ENCODE measurements at places on chromosomes 7 and 10. TPM values are rescaled to one million over a fixed set of nuclear protein-coding genes. Genes with fewer than 3 reads are reported as not detected.

- no peaks in the 10 kb centered on the region for H3K36me3 ChIP-seq
- no peaks in the 10 kb centered on the region for H3K4me1 ChIP-seq
- DNase-seq, result no peak
- no peaks in the 10 kb centered on the region for H3K27me3 ChIP-seq
- no peak overlapping the region for H3K27ac ChIP-seq
- H3K4me3 ChIP-seq, result no peak overlapping the region
These were observed 91.1 kb downstream of the PLXNA4 start for GRCh38 chr7:132485136-132485535.

Gene ZPBP
- total RNA-seq, result not detected

Gene ATOH7
- not detected for total RNA-seq

GRCh38 chr7:4791738-4792536 lies 16.5 kb downstream of the AP5Z1 start:
- no peaks in the 10 kb centered on the region for H3K36me3 ChIP-seq
- no peaks in the 10 kb centered on the region for H3K4me1 ChIP-seq
- no peak overlapping the region for H3K4me3 ChIP-seq
- H3K27me3 ChIP-seq, result no peaks in the 10 kb centered on the region
- peak; percentile 78 for DNase-seq
- H3K27ac ChIP-seq, result no peak overlapping the region

DNA sequence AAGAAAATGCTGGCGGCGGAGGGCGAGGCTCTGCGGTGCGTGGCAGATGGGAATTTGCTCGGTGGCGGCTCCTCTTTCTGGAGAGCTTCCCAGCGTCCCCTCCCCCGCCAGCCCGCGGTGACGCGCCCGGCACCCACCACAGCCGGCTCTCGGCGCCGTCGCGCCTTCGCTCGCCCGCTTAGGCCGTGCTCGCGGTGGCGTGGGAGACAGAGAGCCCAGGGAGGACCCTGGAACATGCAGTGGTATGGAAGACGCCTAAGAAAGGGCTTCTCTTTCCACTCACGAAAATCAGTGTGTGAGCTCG lies 576 bp upstream of the CSGALNACT2 start:
- no peaks in the 10 kb centered on the region for H3K4me1 ChIP-seq
- peak overlapping the region; percentile 96 for H3K4me3 ChIP-seq
- DNase-seq, result peak; percentile 89
- H3K27ac ChIP-seq, result peak overlapping the region; percentile 89
- no peaks in the 10 kb centered on the region for H3K27me3 ChIP-seq
- no peaks in the 10 kb centered on the region for H3K36me3 ChIP-seq

Gene RARRES2
- total RNA-seq, result 121 TPM
